ENCODE measurements at places on chromosomes 12 and 14. TPM values are rescaled to one million over a fixed set of nuclear protein-coding genes. Genes with fewer than 3 reads are reported as not detected.

The IL26 gene
- total RNA-seq, result not detected

The ANO4 gene
- 2.0 TPM for total RNA-seq

The BATF gene
- total RNA-seq, result not detected

The TULP3 gene
- 23.1 TPM for total RNA-seq

The HCAR2 gene
- not detected for total RNA-seq

The NGB gene
- total RNA-seq, result not detected

The CRACR2A gene
- 0.78 TPM for total RNA-seq
